Anterior cingulate cortex (tissue), 58 donors: ENCODE measurements at places on chromosomes 2 and 18.

DNA sequence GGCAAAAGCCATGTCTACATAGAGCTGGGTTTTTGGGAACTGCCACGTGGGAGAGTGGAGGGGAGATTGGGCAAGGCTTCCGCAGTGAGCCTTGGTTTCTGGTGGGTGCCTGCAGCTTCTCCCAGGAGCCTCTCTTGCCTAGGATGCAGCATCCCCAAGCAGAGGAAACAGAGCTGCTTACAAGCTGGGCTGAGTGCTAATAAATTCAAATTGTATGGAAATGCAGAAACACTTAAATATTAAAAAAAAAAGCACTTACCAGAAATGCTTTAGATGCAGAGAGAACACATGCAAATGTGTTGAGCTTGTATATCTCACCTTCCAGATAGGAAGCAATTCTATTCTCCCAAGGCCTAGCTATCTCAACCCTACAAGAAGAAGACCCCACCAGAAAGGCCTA, 96.0 kb upstream of the ST3GAL5 start:
- DNase-seq, result no peak

GRCh38 chr18:75829091-75829490, 401.6 kb upstream of the SMIM21 start:
- DNase-seq, result no peak

DNA sequence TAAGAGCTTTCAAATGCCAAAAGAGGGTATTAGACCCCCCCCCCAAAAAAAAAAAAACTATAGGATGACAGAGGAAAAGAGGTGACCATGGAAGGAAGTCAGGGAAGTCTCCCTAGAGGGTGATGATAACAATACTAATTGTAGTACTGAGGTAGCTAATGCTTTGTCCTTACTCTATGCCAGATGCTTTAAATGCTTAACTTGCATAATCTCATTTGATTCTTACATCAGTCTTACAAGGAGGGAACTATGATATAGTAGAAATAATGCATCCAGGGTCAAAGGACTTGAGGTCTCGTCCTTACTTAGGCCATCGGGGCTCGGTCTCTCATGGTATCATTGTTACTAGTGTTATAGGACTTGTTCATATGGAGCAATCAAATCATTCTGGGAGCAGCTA, 9.1 kb downstream of the IDH1 start:
- DNase-seq, result no peak

DNA sequence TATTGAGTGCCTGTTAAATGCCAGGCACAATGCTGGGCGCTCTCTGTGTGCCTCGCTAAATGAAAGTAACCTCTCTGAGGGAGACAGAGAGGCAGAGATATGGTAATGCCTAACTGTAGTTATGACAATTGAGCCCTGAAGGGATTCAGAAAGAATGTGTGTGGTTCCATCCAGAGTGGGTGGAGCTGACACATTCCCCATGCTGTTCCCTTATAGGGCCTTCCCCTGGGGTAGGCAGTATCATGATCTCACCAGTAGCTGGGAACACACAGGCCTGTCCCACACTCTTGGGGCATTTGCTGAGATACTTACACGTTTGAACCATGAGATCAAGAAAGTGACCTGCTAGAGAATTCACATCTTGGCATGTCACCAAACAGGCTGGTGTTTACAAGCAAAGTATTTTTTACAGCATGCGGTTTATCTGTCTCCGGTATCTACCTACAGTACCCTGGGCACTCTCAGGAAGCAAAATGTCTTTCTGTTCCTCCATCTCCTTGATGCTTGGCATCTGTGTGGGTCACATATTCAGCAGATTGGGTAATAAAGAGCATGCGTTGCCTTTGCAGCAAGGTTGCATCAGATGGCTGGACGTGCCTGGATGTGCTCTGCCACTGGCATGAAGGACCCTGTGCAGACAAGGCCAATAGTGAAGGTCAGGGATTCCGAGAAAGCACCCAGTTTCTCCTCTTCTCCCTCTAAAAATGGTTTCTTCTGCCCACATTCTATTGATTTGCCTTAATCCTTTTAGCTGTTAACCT, 9.4 kb downstream of the CTIF start:
- DNase-seq, result no peak

- no peak for DNase-seq
Measured at GRCh38 chr18:10228326-10228725, 226.1 kb upstream of the APCDD1 start.

DNA sequence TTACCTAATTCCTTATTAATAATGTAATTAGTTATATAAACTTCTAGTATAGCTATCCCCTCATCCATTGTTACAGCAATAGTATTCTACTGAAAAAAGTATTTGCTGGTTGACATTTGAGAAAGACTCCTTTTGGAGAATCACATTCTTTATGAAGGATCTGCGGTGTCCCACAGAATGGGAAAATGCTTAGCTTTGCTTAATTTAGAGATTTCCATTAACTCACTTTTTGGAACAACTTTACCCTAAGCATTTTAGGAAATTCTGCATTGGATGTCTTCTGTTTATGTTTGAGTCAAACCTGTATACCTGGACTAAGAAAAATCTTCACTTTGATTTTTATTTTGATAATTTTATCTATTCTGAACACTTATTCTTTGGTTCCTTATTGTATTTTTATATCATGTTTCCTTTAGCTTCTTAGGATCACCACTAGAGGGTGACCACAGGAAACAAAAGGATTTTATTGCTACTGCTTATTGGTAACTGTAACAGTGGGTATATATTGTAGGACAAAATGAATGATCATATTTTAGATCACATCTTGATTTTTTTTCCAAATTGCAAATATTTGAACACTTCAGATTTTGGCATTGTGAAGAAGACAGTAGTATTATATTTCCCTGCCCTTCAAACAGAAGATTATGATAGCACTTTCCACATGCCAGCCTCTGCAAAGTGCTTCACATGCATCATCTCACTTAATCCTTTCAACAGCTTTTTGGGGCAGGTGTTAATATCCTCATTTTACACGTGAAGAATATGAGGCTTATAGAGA, 79.6 kb downstream of the MIB1 start:
- DNase-seq, result no peak

GRCh38 chr2:6392966-6393365, 472.7 kb downstream of the CMPK2 start:
- no peak for DNase-seq
